ENCODE measurements at places on chromosomes 12 and 14.

DNA sequence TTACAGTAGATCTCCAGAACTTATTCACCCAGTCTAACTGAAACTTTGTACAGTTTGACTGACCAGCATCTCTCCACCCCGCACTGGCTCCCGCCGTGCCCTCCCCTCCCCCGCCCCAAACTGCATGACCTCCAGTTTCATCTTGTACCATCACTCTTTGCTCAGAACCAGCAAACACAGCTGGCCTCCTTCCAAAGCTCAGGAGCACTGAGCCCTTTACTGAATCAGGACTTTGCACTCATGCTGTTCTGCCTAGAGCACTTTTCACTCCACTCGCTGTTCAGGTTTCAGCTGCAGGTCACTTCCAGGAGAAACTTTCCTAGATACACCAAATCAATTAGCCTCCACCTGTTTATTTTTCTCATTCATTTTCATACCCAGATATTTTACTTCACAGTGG is 455.3 kb upstream of the PDE3A start:
- no peak for DNase-seq

GRCh38 chr14:54785778-54786770 is 116.6 kb downstream of the GCH1 start:
- no peak for DNase-seq

DNA sequence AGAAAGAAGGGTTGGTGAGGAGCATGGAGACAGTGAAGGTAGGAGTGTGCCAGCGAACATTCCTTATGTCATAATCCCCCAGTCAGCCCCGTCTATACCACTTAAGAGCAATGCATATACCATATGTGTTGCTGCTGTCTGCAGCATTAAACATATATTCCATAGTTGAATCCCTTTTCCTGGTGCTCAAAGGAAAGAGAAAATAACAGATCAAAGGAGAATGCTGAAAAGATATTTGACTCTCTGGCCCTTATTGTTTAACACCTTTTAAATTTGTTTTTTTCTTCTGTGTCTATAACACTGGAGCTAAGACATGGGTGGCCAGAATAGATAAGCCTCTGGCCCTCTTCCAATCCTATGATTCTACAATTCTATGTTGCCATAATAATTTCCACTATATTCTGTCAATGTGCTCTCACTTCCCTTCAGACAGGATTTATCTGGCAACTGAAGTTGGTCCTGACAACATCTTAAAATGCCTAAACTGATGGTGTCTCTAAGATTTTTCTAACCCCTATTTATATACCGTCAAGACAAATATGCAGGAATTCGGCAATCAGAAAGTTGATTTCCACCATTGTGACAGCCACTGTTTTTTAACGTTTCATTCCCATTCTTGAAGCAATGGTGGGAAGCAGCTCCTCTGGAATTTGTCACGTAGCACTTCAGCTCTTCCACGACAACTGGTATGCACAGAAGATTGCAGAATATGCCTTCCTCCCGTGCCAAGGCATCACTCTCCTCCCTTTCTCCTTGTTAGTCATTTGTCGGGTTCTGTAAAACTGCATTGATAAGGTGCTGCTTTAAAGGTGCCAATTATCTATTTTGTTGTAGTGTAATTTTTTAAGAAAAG is 204.7 kb downstream of the BCAT1 start:
- DNase-seq = no peak

DNA sequence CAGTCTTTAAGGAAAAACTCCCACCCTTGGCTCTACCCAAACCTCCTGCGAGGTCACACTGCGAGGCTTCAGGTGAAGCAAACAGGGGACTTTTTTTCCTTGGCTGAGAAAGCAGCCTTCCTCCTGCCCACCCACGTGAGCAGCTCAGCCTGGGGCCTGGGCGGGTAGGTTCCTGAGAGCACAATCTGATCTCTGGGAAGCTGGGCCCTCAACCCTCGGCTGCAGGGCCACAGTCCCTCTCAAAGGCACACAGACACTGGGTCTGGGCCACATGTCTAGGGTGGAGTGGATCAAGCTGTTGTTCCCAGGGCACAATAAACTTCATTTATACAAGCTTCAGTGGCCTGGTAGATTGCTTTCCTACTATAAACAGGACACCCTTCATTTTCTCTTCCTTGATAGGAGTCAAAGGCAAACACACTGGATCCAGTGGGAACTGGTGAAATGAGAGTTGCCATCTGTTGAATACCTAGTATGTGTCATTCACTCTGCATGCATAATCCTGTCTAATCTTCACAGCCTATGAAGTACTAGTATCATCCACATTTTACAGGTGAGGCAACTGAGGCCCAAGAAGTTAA is 41.3 kb upstream of the PNMA1 start:
- no peak for DNase-seq

DNA sequence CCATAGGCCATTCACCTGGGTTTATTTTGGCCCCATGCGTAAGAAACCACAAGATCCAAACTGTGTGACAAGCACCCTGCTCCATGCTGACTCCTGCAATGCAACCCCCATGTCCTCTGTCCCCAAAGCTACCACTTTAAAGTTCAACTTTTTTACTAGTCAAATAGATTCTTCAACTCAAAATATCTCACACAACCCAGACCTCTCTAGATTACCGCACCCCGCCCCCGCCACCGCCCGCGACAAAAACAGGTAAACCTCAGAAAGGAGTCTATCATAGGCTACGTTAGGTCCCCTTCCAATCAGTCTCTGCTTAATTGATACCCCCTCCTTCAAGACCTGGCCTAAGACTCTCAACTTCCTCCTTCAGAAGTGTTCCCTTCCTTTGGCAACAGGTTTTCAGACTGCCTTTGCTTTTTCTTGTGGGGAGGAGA is 2.2 kb downstream of the ZFP36L1 start:
- peak; percentile 51 for DNase-seq

DNA sequence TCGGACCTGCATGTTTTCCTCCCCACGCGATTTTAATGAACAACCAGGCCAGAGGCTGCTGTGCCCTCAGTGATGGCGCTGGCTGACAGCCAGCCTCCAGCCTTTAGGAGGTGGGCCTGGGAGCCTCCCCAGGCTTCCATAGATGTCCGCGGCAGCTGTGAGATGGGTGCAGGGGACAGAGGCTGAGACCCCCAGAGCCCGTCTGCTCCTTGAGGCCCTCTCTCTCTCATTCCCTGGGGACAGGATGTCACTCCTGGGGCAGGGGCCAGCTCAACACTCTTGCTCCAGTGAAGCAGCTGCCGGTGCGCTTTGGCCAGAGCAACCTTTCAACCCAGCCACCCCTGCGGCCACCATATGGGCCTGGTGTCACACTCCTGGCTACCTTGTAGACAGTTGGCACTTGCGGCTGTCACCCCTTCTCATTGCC is 24.8 kb downstream of the MVK start:
- no peak for DNase-seq

DNA sequence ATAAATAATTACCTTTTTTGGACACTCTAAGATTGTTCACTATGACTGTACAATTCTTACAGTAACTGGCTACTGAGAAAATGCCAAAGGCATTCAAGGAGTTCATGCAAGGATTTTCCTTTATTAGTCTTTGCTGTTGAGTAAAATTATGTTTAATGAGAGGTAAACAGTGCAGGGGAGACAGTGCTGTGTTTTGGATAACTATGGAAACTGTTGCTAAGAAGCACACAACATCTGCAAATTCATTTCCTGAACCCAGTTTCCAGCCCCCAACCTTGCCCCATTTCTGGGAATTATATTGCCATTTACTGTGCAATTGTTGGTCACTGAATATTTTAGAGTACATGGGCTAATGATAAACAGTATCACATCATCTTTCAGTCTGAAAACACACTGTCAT is 1005.8 kb downstream of the TRHDE start:
- DNase-seq = no peak

GRCh38 chr12:25058658-25059058 is 109.8 kb upstream of the BCAT1 start:
- no peak for DNase-seq

DNA sequence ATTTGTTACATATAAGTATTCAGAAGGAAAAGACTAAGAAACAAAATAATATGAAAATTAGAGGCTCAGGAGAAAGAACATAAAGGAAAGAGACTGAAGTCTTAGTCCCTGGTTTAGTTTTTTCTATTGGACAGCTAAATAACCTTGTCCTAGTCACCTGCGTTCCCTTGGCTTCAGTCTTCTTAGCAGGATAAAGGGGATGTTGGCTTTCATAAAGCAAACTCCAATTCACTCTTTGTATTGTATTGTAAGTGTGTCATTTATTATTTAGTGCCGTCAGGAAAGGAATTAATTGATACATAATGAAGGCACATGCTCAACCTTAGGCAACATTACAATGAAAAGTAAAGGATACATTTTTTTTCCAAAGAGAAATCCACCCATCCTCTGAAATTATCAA is 190.3 kb upstream of the PPFIA2 start:
- no peak for DNase-seq

- DNase-seq = no peak
Measured at GRCh38 chr14:99634443-99634842, 10.5 kb upstream of the HHIPL1 start.

GRCh38 chr12:6382982-6383381 is 980 bp upstream of the LTBR start:
- no peak for DNase-seq

DNA sequence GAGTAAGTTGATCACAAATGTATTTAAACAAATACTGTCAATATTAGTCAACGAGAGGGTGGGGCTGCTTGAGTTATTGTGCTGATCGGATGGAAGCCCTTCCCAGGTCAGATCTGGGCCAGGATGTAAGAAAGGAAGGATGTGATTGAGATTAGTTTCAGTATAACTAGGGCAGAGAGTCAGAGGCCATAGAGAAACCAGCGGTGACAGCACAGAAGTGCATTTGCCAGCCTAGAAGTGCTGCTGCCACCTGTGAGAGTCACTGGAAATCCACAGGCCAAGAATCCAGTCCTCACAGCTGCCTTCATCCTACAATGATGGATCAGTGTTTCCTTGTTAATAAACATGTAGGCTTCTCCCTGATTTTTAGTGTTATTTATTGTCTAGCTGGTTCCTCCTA is 9.8 kb upstream of the FERMT2 start:
- no peak for DNase-seq

- DNase-seq = no peak
Measured at GRCh38 chr12:30794020-30794419, 39.3 kb upstream of the CAPRIN2 start.

- no peak for DNase-seq
Measured at GRCh38 chr14:54699735-54700134, 132.8 kb downstream of the SAMD4A start.

- DNase-seq = no peak
Measured at GRCh38 chr12:132507161-132507538, 17.2 kb downstream of the FBRSL1 start.

- DNase-seq = no peak
Measured at GRCh38 chr12:60345442-60345841, 749.6 kb downstream of the SLC16A7 start.

GRCh38 chr12:58347691-58348090 is 406.3 kb downstream of the ATP23 start:
- DNase-seq = no peak

- DNase-seq = no peak
Measured at GRCh38 chr12:5969974-5970690, 25.1 kb upstream of the ANO2 start.
